ENCODE measurements at places on chromosomes 7 and 10.
A peak's percentile ranks its signal among the peaks of the same experiment; 100 is the strongest.

- DNase-seq, result no peak
These were observed 250.8 kb upstream of the MBL2 start for GRCh38 chr10:53023411-53023810.

GRCh38 chr10:6074489-6075301, 12.5 kb upstream of the IL2RA start:
- DNase-seq, result no peak

GRCh38 chr10:129568583-129569344, 101.7 kb downstream of the MGMT start:
- no peak for DNase-seq

- no peak for DNase-seq
These were observed 269.7 kb downstream of the AGMO start for GRCh38 chr7:15292138-15292537.

DNA sequence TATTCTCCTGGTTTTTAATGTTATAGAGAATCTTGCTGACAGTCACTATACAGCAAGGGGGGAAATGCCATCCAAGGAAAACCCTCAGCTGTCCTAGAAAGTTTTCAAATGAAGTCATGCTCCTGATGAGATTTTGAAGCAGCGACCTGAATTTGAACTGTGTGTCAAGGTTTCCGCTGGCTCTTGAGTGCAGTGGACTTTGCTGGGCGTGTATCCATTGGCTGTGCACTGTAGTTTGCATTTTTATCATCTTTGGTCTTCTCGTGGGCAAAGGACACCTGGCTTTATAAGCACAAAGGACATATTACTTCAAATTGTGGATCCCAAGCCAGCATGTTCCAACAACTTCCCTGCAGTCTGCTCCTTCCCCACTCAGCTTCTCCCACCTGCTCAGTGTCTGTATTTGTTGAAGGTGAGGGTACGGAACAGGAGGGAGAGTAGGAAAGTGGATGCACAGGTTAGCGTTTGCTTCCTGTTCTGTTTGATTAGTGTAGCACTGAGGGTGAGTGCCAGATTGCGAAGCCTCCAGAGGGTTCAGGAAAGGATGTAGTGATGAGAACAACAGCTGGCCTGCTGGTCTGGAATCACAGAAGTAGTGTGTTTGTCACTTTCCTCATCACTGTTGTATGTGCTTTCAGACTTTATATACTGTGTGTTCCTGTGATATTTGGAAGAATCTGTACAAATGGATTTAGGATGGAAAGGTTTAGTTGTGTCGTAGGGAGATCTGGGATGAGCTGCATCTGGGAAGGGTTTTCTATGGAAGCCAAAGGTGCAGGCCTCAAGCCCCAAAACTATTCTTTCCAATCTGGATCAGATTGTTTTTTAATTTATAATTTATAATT, 204.8 kb downstream of the BMPER start:
- no peak for DNase-seq

- DNase-seq, result no peak
These were observed 27.9 kb upstream of the CUL1 start for GRCh38 chr7:148670807-148671206.

DNA sequence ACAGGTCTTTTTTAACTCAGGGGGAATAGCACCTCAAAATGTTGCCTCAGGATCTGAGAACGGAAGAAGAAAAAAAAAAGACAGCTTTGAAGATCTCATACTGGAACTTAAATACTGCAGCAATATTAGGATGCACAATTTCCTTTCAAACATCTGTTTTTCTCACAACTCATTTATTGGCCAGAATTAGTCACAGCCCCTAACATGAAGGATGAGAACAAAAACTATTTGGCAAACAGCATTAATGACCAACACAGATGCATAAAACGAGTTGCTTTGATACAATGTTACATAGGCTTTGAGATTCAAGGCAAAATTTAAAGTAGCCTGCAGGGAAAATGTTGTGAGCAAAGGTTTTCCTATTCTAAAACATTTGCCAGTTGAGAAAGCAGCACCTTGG, 36.5 kb downstream of the JMJD1C start:
- DNase-seq, result no peak

- DNase-seq, result no peak
These were observed 88.9 kb downstream of the CHRM2 start for GRCh38 chr7:136957391-136957790.

- no peak for DNase-seq
These were observed 558.8 kb upstream of the GHITM start for GRCh38 chr10:83580373-83581012.

GRCh38 chr7:33237036-33237435, 107.7 kb downstream of the BBS9 start:
- no peak for DNase-seq

- DNase-seq, result peak; percentile 44
These were observed 28.7 kb downstream of the IKZF1 start for GRCh38 chr7:50333221-50333651.

- no peak for DNase-seq
These were observed 50.3 kb downstream of the MAD1L1 start for GRCh38 chr7:2182461-2182860.

GRCh38 chr7:151351967-151352366, 10.4 kb downstream of the NUB1 start:
- DNase-seq, result peak; percentile 47

- no peak for DNase-seq
These were observed 37.0 kb upstream of the GLI3 start for GRCh38 chr7:42274053-42274452.

DNA sequence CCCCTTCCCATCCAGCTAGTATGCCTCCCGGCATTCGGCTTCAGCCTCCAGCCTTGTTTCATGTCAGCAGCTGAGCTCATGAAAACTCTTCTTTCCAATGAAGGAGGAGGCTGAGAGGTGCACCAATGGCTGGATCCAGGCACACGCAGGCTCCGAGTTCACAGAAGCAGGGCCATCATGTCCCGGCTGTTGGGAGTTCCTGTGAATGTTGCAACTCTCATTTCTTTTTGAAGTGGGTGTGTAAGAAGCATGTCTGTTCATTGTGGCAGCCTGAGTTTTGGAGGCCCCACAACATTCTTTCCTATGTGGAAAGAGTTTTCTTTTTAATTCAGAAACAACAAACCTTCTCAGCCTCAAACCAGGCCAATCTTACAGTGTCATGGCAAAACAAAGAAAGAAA, 89.7 kb downstream of the PTPRE start:
- no peak for DNase-seq

DNA sequence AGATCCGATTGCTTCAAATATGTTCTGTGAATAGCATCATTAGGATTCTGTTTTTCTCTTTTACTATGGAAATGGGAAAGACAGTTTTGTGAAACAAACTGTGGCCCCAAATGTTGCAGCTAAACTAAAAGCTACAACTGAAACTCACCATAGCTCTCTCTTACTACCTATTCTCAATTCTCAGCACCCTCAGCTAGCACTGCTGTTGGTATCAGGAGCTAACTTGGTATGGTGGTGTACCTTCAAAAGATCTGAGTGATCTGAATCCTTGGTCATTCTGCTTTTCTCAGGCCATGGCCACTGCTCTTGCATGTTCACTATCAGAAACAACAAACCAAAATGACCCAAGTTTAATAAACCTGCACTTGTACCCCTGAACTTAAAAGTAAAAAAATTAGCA, 1208.0 kb downstream of the SORCS1 start:
- DNase-seq, result no peak

- DNase-seq, result no peak
These were observed 371.7 kb upstream of the NRP1 start for GRCh38 chr10:33706191-33706590.

DNA sequence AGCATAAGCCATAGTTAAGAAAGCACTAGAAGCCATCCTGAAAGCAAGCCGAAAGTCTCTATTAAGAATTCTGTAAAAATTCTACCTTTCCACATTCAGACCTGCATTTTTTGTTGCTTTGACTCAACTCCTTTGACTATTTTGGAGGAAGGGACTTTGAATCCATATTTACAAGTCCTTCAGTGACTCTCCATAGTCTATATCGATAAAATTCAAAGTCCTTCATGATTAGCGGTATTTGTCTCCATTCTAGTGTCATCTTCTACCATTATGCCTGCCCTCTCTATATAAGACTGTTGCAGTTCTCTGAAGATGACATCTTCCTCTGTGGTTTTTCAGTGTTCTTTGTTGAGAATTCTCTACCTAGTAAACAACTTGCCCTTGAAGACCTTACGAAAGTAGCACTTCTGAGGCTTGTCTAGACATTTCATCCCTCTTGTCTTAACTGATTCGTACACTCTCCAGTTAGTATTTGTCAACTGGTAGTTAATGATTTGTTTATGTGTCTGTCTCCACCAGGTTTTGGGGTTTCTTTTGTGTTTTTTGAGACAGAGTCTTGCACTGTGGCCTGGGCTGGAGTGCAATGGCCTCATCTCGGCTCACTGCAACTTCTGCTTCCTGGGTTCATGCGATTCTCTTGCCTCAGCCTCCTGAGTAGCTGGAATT, 1.7 kb downstream of the CCSER2 start:
- DNase-seq, result peak; percentile 9

DNA sequence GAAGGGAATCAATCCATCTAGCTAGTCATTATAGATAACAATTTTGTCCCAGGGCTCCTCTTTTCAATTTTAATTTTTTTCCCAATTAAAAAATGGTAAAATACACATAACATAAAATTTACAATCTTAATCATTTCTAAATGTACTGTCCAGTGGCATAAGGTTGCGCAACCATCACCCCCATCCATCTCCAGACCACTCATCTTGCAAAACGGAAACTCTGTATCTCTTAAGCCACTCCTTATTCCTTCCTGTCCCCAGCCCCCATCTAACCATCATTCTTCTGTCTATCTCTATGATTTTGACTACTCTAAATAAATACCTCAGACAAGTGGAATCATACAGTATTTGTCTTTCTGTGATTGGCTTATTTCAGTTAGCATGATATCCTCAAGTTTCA, 46.1 kb upstream of the RAB18 start:
- DNase-seq, result no peak

GRCh38 chr7:2710286-2710655, 22.3 kb downstream of the AMZ1 start:
- DNase-seq, result peak; percentile 68

DNA sequence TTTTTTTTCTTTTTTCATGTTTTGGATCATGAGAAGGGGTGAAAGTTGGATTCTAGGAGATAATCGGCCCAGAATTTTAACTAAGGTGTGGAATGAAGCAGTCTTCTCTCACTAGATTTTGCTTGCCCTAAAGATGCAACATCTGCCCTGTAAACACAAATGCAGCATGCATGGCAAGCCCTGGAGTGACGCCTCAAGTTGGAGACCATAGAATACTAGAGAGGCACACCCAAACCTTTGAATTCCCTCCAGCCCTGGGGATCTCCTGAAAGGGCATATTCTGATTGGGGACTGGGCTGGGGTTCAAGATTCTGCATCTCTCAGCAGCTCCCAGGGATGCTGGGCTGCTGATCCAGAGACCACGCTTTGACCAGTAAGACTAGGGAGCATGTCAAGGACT, 127.7 kb upstream of the PRR15 start:
- DNase-seq, result no peak

GRCh38 chr10:79005126-79005810, 63.5 kb upstream of the ZMIZ1 start:
- DNase-seq, result no peak

GRCh38 chr10:23192712-23193434, 761 bp downstream of the PTF1A start:
- DNase-seq, result no peak

DNA sequence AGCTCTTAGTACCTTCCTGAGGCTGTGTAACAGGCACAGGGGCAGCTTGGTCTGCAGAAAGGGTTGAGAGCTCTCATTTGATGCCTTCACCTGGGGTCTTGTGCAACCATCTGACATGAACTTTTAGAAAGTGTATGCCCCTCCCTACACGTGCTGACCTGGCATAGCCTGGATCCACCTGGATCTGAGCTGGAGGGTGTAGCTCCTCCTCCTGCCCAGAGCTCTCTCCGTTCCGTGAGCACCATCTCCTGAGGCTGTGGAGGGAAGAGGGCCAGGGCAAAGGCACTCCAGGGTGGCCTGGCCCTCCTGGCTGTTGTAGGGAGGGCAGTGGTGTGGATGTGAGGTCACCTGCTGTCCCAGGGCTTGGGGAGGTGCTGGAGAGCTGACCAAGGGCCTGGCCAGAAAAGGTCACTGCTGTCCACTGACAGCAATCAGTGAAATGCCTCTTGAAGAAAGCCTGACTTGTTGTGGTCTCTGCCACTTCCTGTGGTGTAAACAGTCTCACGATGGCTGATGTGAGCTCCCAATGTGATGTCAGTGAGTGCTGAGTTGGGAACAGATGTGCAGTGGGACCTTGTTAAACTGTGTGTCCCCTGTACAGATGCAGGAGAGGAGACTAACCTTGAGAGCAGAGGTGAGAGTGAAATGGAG, 23.0 kb downstream of the AMZ1 start:
- DNase-seq, result peak; percentile 24

- DNase-seq, result no peak
These were observed 60.8 kb downstream of the XRCC2 start for GRCh38 chr7:152615031-152615741.

GRCh38 chr10:78968943-78969342, 99.8 kb upstream of the ZMIZ1 start:
- DNase-seq, result no peak

DNA sequence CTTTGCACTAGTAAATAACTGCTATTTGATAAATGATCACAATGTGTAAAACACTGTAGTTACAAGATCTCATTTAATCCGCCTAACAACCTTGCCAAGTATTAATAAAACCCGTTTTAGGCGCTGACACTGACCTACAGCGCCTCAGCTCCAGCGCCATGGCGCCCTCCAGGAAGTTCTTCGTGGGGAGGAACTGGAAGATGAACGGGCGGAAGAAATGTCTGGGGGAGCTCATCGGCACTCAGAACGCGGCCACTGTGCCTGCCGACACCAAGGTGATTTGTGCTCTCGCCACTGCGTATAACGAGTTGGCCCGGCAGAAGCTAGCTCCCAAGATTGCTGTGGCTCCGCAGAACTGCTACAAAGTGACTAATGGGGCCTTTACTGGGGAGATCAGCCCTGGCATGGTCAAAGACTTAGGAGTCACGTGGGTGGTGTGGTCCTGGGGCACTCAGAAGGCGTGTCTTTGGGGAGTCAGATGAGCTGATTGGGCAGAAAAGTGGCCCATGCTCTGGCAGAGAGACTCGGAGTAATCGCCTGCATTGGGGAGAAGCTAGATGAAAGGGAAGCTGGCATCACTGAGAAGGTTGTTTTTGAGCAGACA, 1.1 kb upstream of the TNPO3 start:
- no peak for DNase-seq

- no peak for DNase-seq
These were observed 36.4 kb downstream of the LHPP start for GRCh38 chr10:124498056-124498455.

DNA sequence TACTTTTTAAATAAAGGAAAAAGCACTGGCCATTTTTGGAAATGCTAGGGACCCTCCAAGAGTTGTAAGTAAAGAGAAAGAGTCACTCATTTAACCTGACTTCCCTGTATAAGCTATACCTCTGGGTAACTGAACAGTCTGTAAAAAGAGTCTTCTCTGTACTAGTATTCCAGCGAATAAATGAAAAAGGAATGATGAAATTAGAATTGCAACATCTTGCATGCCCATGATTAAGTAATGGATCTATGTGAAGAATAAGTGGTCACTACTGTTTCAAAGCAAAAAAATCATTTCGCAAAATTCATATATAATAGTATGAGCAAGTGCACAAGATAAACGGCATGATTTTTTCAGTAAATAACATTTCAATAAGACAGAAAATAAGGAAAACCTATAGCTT, 116.8 kb downstream of the ZFAND4 start:
- no peak for DNase-seq

GRCh38 chr7:17963281-17963680, 23.0 kb upstream of the SNX13 start:
- DNase-seq, result no peak

GRCh38 chr10:57338823-57339558, 928.7 kb downstream of the IPMK start:
- DNase-seq, result no peak

GRCh38 chr7:138549082-138549481, 89.0 kb downstream of the TRIM24 start:
- no peak for DNase-seq

- no peak for DNase-seq
These were observed 111.8 kb upstream of the CNTNAP2 start for GRCh38 chr7:146004805-146005204.

Data from effector CD4-positive, alpha-beta T cell (primary cell).